ENCODE measurements at places on chromosomes 1 and 21.

DNA sequence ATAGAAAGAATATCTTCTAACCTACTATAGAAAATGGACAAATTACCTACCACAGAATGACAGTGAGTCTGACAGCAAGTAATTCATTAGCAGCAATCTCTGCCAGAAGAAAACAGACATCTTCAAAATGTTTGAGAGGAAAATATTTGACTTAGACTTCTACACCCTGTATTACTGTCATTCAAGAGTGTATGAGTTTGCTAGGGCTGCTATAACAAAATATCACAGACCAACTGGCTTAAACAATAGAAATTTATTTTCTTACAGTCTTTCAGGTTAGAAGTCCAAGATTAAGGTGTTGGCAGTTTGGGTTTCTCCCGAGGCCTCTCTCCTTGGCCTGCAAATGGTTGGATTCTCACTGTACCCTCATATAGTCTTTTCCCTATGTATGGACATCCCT, 52.9 kb upstream of the FGGY start:
- no peak for DNase-seq

DNA sequence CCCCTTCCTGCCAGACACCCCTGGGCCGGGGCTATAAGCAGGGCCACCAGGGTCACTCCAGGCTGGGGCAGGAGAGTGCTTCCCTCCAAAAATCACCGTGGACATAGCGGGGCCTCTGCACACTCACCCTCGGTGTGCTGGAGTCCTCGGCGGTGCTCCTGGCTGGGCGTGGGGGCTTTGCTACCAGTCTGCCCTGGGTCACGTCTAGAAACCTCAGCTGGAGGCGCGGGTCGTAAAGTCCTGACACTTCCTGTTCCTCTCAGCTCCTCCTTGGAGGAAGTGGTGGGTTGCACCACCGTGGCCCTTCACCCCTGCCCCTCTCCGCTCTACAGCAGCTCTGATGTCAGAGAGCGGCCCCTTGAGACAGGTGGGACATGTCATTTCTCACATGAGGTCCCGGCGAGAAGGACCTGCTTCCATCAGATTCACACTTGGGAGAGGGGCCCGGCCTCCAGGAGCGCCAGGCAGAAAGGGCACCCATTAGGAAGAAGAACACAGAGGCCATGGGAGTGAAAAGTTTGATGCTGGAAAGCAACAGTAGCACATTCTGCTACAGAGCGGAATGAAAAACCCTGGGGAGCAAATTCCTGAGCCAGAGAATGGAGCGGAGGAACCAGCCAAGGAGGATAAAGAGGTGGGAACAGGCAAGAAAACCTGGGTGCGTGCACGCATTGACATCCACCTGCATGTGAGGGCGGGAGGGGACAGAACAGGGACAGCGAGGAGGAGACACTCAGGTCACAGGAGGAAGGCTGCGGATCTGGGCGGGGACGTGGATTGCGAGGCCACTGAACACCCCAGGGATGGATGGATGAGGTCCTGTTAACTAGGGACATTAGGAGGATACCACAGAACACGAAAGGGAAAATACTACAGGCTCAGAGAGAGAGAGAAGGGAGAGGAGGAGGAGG, at the start of gene ITGB2:
TSS of gene ITGB2 (minus strand) at position 206 of the 911 bp plus-strand sequence. CDS start 10,117 bp downstream, outside the sequence.
- no peak for DNase-seq

DNA sequence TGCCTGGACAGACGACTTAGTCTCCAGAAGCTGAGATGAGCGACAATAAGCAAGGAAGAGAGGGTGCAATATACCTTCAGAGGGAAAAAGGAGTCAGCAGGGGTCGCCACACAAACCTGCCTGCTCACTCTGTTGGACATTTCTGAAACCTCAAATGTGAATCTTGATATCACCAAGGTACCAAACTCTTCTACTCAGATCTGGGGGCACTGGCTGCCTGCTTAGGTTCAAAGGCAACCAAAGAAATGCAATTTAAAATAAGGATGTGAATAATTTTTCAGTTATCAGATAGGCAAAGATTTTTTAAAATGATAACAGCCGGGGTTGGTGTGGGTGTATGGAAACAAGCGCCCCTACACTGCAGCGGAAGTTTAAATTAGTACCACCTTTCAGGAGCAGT, 164.2 kb downstream of the HIVEP3 start:
- no peak for DNase-seq

- DNase-seq: no peak
Measured at GRCh38 chr1:28744184-28744583, 7.4 kb downstream of the YTHDF2 start.

DNA sequence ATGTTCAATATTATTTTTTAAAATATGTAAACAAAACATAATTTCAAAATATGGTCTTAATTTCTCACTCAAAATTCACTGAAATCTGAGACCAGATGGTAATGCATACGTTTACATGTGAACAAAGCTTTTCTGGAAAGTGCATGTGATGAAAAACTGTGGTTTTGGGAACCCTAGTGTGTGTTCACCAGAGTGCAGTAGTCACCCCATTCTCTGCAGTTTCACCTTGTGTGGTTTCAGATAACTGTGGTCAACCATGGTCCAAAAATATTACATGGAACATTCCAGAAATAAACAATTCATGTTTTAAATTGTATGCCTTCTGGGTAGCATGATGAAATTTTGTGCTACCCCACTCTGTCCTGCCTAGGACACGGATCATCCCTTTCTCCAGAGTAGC, 2021.9 kb downstream of the MRPL39 start:
- no peak for DNase-seq

DNA sequence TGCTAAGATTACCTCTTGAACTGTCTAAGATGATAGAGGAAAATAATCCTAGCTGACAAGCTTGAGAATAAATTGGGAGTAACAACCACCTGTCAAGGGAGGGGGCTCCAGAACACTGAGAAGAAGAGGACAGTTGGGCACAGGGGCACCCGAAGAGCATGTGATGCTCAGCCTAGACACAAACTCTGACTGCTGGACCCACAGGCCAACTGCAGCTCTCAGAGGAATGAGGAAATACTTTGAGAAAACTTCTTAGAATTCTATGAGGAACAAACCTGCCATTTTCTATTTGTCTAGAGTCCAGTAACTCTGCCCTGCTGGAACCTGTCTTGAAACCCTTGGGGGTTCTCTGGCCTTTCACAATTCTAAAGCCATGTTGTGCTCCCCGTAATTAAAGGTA, 124.1 kb upstream of the KCNK2 start:
- DNase-seq: no peak

GRCh38 chr1:58829866-58830265, 46.0 kb upstream of the JUN start:
- no peak for DNase-seq
